Stimulated activated CD8-positive, alpha-beta memory T cell treated with anti-CD3 and anti-CD28 coated beads, Interleukin-7, amount 100 ng/mL, for 1 hour (primary cell): ENCODE measurements at places on chromosomes 3 and 15.

GRCh38 chr15:95715906-95716656 is 614.4 kb upstream of the NR2F2 start:
- no peak for DNase-seq

GRCh38 chr3:184927796-184928315 is 115.9 kb downstream of the VPS8 start:
- DNase-seq = no peak

DNA sequence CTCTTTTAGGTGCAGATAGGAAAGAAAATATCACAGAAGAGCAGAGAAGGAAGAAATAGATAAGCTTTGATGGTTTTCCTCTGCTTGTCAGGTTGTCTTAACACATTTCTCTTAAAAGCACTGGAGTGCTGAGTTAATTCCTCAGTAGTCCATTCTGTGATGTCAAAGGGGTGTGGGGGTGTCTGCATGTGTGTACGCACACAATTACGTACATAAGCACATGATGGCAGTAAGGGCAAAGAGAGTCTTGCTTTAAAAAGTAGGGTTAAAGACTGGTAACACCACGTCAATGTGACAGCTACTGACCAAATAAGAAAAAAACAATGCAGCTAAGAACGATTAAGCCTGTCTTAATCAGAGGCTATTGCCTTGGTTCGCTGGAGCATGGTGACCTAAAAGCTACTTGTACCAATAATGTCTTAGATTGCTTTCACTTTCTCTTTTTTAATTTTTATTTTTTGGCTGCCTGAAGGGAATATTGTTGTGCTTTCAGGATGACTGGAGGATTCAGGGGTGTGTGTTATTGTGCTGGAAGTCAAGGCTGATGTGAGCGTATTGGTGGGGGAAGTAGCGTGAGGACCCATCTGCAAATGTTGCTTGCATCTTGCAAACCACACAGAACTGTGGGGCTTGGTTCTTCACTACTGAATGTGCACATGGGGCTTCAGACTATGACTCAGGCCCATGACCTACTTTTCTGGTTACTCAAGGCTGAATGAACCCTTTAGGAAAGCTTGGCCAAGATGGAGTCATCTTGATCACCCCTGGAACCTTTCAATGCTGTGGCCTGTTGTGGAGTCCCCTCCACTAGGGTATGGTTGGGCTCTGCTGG is 417.8 kb upstream of the TPM1 start:
- no peak for DNase-seq

GRCh38 chr3:59334585-59334984 is 284.8 kb upstream of the CFAP20DC start:
- DNase-seq = no peak

- DNase-seq = no peak
Measured at GRCh38 chr15:53982071-53982680, 3.9 kb downstream of the UNC13C start.

DNA sequence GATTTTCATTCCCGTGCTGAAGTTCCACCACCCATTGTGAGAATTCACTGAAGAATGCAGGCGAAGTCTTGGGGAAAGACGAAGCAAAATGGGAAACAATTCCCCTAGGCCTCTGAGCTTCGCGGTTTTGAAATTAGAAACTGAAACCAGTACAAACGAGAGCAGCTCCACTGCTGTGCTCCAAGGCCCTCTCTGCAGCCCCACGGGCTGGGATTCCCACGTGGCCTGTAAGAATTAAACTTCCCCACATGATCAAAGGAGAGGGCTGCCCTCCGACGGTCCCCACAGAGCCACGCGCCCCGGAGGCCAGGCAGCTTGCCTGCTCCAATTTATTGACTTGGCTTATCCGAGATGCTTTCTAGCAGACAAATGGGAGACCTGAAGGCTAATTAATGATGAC is 144.0 kb downstream of the GREM1 start:
- DNase-seq = no peak

- DNase-seq = no peak
Measured at GRCh38 chr15:69126054-69126469, 34.4 kb upstream of the GLCE start.

GRCh38 chr15:37536967-37537605 is 397.4 kb upstream of the TMCO5A start:
- no peak for DNase-seq

- DNase-seq = no peak
Measured at GRCh38 chr3:16496408-16497222, 16.9 kb downstream of the RFTN1 start.

DNA sequence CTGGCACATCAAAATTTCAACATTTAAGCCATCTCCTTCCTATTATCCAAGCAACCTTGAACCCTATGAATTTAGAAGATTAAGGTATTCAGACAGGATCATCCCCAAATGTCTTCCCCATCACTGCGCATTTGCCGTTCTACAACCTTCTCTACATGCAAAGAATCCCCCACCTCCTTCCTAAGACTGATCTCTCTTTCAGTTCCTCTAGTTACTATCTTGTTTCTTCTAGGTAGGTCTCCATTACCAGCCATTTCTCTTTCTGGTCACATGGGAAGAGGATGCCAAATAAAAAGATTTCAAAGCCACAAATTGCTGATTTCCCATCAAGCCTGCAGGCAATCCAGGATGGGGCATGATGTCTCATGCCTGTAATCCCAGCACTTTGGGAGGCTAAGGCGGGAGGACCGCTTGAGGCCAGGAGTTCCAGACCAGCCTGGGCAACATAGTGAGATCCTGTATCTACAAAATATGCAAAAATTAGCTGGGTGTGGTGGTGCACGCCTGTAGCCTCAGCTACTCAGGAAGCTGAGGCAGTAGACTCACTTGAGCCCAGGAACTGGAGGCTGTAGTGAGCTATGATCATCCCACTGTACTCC is 29.7 kb upstream of the MTMR10 start:
- DNase-seq = no peak

DNA sequence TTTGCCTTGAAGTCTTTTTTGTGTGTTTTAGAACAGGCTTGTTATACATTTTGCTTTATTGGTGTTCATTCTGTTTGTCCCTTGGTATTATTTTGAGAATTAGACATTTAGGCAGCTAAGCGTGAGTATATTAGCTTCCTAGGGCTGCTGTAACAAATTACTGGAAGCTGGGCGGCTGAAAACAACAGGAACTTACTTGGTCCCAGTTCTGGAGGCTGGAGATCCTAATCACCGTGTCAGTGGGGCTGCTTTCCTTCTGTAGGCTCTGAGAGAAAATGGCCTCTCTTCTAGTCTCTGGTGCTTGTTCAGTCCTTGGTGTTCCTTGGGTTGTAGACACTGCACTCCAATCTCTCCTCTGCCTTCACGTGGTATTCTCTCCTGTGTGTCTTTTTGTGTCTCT is 142.3 kb downstream of the KLHL25 start:
- DNase-seq = no peak

GRCh38 chr3:65558826-65559225 is 479.9 kb downstream of the MAGI1 start:
- no peak for DNase-seq

- DNase-seq = no peak
Measured at GRCh38 chr15:40063563-40064011, 24.6 kb upstream of the SRP14 start.

GRCh38 chr15:35465783-35466182 is 80.2 kb downstream of the DPH6 start:
- no peak for DNase-seq

DNA sequence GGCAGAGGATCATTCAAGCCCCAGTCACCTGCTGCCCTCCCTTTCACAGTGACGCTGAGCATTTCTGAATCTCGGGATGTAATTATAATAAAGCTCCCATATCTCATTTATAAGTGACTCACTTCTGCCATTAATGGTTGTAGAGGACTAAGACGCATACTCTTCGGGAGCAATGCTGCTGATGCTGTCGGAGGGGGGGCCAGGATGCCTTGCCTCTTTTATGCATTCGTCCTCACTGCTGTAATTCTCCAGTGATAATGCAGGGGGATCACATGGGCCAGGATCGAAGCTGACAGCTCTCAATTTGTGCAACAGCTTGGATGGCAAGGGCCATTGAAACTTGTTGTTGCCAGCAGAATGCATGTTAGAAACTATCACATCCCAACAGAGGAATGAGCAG is 3.1 kb downstream of the HRH1 start:
- DNase-seq = no peak

- no peak for DNase-seq
Measured at GRCh38 chr15:69094124-69094921, 66.1 kb upstream of the GLCE start.

GRCh38 chr15:73800662-73801345 is 47.7 kb upstream of the INSYN1 start:
- DNase-seq = no peak

GRCh38 chr3:195105389-195105788 is 165.6 kb downstream of the XXYLT1 start:
- DNase-seq = no peak

DNA sequence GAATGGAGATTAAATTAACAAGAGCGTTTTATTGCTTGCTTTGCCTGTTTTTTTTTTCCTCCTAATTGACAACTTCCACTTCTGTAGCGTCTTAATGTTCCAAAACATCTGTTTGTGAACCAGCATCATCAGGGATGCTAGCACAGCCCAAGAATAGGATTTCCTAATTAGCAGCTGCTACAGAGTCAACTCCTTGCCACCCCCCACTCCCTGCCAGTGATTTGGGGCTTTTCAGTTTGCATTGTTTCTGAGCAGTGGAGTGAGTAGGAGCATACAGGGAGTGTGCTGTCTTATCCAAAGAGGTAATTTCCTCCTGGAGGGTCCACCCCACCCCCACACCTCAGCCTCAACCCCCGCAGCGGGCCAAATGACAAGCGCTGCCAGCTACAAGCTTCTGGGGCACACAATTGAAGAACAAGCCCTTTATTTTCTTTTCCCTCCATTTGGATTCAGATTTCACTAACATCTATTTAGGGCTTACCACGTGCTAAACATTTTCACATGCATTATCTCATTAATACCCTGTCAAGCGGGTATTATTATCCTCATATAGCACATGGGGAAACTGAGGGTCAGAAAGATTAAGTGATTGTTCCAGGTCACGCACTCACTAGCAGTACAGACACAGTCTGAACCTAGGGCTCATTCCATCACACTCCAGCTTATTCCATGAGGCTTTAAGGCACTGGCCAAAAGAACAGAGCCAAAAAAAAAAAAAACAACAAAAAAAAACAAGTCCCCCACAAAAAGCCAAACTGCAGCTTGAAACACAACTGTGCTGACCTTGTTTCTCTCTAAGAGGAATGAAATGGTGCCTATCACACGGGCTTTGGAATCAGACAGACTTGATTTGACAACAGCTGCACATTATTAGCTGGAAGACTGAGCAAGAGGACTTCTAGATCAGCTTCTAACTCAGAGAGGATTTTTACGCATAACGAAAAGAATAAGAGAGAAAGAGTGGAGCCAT is 16.4 kb downstream of the HEG1 start:
- no peak for DNase-seq

DNA sequence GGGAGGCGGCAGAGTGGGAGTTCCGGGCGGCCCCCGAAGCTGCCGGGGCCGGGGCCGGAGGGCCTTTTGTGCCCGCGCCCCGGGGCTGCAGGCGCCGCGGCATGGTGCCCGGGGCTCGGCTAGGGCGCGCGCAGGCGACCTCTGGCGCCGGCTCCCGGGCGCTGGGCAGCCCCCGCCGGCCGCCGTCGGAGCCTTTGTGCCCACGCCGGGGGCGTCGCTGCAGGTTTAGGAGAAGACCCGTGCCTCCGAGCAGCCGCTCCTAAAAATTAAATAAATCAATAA is 299 bp downstream of the PAQR9 start:
- no peak for DNase-seq

DNA sequence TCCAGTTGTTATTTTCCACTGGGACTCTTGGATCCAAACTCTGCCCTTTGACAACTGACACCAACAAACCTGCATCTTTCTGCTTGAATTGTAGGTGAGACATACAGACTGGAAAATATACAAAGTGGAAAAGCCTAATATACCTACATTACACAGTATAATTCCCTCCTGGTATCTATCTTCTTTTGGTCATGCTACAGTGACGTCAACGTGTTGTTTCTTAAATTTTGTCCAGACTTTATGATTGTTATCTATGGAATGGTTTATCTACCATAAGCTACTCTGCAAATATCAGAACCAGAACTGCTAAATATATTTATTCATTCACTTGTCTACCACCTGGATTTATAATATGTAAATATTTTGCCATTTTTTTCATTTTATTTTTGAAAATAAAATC is 264.3 kb upstream of the ZPLD1 start:
- no peak for DNase-seq

DNA sequence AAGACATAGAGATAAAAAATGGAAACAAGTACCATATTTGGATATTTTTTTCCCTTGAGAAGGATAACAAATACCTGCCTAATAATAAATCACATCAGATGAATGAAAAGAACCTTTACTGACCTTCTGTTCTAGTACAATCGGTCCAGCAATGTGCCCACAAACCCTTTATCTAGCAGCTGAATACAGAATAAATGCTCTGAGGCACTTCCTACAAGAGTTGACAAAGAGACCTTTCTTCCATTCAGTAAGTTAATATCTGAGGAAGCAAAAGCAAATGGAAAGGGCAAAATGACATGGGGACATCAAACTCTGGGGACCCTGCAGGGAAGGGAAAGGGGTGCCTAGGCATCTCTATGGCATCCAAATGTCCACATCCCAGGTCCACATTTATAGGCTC is 115.8 kb downstream of the NEK10 start:
- DNase-seq = no peak

DNA sequence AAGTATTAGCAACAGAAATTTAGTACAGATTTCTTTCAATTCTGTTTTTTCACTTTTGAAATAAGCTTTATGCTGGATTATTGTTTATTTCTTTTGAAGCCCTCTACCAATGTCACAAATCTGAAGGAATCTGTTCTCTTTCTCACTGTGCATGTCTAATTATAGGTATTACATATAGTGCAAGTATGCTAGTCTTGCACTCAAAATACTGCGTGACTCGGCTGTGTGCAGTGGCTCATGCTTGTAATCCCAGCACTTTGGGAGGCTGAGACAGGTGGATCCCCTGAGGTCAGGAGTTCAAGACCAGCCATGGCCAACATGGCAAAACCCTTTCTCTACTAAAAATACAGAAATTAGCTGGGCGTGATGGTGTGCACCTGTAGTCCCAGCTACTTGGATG is 95.8 kb upstream of the PLAAT1 start:
- no peak for DNase-seq

DNA sequence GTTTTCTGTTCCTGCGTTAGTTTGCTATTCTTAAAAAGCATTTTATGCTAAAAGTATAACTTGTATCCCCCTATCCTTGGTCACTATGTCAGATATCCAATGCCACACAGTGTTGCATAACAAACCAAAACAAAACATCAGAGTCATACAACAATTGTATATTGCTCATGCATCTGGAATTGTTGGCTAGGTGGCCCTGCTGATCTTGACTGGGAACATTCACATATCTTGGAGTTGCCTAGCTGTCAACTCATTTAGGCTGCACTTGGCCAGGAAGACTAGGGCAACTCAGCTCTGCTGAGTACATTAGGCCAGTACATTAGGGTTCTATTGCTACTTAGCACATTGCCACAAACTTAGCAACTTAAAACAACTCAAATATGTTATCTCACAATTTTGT is 706.5 kb upstream of the UBE2E2 start:
- no peak for DNase-seq

DNA sequence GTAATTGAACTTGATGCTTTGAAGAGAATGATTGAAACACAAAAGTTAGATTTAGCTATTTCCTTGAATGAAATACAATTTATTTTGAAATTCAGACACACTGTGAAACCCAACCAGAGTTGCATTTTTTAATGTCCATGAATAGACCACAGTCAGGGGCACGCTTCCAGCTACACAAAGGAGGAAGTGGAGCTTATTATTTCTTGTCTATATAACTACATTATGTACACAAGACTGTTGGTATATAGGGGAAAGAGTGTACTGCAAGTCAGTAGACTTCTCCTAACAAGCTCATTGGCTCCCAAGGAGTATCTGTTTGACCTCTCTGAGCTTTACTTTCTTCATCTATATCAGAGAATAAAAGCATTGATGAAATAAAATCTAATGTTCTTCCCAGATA is 326.2 kb downstream of the RYR3 start:
- DNase-seq = no peak
